Fibroblast of mammary gland (primary cell): ENCODE measurements at places on chromosomes 13 and 19.
A peak's percentile ranks its signal among the peaks of the same experiment; 100 is the strongest.

- peak; percentile 39 for DNase-seq
Observed at GRCh38 chr13:79989217-79989661, 351.7 kb downstream of the SPRY2 start.

GRCh38 chr13:42392716-42393572 lies 121.0 kb downstream of the AKAP11 start:
- DNase-seq: peak; percentile 20

- DNase-seq: no peak
Observed at GRCh38 chr19:33905473-33905936, 108.8 kb downstream of the KCTD15 start.

DNA sequence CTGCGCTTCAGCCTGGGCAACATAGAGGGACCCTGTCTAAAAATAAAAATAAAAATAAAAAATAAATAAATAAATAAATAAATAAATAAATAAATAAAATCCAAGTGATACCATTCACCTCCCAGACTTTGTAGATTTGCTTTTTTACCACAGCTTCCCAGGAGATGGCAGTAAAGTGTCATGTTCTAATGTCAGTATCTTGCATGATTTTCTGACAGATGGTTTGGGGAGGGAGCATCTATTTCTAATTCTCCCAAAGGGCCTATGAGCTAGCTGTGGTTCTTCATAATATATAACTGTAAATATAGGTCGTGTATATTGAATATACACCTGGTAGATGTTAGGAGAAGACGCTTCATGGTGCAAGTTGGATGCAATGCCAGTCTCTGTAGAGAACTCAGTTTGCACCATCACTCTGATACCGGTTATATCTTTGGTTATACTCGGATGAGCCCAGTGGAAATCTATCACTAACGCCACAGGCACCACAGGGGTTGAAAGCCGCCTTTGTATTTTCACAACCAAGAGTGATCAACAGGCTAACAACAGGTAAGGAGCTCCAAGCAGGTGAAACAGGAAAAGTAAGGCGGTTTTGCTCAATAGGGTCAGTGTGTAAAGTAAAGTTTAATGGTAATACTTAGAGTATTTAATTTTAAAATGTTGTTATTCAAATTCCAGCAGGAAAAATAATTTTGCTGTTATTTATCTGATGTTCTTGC lies 13.9 kb downstream of the APLP1 start:
- DNase-seq: peak; percentile 84

GRCh38 chr13:100363874-100364273 lies 224.7 kb downstream of the GGACT start:
- DNase-seq: peak; percentile 81
